Gastrocnemius medialis (tissue), 4 donors: ENCODE measurements at places on chromosomes 2 and 18.
A peak's percentile ranks its signal among the peaks of the same experiment; 100 is the strongest.

- no peak for DNase-seq
Observed at GRCh38 chr2:3173031-3173430, 204.6 kb downstream of the EIPR1 start.

DNA sequence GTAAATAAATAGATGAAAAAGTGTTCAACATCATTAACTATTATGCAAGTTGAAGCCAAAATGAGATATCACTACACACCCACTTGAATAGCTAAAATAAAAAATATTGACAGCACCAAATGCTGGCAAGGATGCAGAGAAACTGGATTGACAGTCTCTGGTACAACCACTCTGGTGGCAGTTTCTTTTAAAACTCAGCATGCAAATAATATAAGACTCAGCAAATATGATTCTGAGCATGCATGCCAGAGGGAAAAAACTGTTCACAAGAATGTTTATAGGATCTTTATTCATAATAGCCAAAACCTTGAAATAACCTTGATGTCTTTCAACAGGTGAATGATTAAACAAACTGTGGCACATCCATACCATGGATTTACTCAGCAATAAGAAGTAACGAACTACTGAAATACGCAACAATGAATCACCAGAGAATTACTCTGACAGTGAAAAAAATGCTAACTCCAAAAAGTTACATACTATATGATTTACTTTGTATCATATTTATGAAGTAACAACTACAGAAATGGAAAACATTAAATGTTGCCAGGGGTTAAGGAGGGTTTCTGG lies 131.8 kb downstream of the PIGN start:
- no peak for DNase-seq

GRCh38 chr2:204705243-204705932 lies 160.1 kb downstream of the PARD3B start:
- DNase-seq = no peak

GRCh38 chr2:39938035-39938835 lies 159.2 kb upstream of the THUMPD2 start:
- no peak for DNase-seq

DNA sequence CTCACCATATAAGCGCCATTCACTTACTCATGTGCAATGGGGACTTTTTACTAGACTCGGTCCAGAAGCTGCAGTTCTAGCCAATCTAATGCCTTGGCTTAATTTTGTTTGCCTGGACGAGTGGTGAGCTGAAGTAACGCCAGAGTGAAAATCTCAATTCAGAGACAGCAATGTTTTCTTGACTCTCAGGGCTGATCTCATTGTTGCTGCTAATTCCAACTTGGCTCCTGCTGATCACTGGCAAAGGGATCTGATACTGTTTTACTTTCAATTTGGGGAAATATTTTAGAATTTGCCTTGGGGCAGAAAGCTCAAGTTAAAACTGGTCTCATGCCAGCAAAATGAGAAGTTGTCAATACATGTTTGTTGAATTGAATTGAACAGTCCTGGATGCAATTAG lies 906.6 kb upstream of the CDH2 start:
- DNase-seq = no peak

DNA sequence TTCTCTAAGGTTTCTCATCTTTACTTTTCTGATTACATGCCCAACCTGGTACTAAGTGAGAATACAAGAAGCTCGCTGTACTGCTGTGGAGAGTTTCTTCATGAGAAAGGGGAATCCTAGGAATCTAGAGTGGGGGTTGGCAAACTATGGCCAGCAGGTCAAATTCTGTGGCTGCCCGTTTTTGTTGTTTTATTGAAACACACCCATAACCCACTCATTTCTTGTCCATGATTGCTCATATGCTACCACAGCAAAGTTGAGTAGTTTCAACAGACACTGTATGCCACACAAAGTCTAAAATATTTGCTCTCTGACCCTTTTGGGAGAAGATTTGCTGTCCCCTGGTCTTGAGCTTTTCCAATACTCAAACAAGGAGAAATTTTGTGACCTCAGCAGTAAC lies 58.8 kb downstream of the C2orf74 start:
- DNase-seq = no peak

- no peak for DNase-seq
Observed at GRCh38 chr2:180001726-180002125, 5.4 kb downstream of the CWC22 start.

DNA sequence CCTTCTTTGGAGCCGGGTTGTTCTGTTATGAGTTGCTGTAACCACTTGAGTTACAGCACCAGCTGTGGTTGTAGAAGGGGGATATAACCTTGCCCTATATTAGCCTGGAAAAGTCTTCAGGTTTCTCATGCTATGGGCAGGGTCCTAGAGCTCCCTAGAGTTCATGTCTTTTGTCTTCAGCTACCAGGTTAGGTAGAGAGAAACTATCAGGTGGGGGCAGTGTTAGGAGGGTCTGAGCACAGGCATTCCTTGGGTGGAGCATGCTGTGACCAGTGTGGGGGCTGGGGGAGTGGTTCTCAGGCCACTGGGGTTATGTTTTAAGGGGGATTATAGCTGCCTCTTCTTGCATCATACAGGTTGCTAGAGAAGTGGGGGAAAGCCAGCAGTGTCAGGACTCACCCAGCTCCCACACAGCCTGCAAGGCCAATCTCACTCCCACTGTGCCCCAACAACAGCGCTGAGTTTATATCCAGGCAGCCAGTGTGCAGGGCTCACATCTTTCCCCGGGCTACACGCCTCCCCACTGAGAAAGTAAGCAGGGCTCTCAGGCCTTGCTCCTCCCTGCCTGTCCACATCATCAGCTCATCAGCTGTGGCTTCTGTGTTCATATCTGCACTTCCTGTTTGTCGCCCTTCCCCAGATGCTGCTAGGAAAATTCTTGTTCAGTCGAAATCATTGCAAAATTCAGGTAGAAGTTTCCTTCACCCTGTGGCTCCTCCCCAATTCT lies 133.8 kb upstream of the NRXN1 start:
- no peak for DNase-seq

GRCh38 chr2:18473241-18474181 lies 86.9 kb downstream of the RDH14 start:
- peak; percentile 39 for DNase-seq
